GM04503 (cell line): ENCODE measurements at places on chromosomes 2 and 18.

- DNase-seq, result no peak
Measured at GRCh38 chr2:16187482-16187817, 247.1 kb downstream of the MYCN start.

DNA sequence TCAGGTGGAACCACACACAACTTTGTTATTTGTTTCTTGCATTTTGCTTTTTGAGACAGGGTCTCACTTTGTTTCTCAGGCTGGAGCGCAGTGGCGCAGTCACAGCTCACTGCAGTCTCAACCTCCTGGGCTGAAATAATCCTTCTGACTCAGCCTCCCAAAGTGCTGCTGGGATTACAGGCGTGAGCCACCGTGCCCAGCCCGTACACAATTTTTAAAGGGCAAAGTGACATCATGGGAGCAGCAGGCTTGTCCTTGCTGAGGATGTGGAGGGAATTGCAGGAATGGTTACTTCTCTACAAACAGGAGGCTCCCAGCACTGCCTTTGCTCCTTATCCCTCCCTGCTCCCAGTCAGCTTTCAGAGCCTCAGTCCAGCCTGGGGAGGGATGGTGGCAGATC, 355.9 kb upstream of the KLHL29 start:
- no peak for DNase-seq

GRCh38 chr18:34033968-34034367, 190.7 kb downstream of the NOL4 start:
- DNase-seq, result no peak

GRCh38 chr2:168136392-168136977, 110.9 kb downstream of the STK39 start:
- DNase-seq, result no peak

DNA sequence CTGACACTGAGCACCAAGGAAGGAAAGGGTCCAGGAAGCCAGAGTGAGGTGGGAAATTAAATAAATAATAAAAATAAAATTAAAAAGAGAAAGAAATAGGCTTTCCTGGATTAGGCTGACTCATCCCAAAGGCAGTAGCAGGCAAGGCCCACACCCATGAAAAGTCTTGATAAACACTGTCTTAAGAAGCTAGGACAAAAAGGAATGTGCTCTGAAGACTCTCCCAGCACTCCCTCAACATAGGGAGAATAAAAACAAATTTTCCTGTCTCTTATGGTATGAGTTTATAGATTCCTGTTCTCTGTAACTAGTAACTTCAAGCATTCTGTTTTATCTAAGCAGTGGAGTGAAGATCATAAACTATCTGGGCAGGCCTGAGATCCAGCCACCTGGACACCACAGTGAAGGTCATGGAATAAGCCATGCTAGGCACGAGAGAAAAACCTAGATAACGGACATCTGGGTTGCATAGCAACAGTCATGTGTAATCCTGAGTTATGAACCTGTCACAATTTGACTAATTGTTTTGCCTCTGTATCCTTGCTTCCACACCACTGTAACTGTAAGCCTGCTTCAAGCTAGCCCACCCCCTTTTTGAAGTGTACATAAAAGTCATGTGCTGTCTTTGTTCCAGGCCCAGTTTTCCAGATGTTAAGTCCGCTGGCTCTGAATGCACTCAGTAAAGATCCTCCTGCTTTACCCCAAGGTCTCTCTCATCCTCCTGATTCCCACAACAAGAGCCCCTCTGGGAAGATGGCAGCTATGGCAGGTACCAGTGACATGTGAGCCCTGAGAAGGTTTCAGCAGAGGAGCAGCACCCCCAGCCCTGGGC, 107.8 kb downstream of the NDUFA10 start:
- no peak for DNase-seq

- no peak for DNase-seq
Measured at GRCh38 chr2:172113617-172114016, 10.9 kb upstream of the DLX2 start.

DNA sequence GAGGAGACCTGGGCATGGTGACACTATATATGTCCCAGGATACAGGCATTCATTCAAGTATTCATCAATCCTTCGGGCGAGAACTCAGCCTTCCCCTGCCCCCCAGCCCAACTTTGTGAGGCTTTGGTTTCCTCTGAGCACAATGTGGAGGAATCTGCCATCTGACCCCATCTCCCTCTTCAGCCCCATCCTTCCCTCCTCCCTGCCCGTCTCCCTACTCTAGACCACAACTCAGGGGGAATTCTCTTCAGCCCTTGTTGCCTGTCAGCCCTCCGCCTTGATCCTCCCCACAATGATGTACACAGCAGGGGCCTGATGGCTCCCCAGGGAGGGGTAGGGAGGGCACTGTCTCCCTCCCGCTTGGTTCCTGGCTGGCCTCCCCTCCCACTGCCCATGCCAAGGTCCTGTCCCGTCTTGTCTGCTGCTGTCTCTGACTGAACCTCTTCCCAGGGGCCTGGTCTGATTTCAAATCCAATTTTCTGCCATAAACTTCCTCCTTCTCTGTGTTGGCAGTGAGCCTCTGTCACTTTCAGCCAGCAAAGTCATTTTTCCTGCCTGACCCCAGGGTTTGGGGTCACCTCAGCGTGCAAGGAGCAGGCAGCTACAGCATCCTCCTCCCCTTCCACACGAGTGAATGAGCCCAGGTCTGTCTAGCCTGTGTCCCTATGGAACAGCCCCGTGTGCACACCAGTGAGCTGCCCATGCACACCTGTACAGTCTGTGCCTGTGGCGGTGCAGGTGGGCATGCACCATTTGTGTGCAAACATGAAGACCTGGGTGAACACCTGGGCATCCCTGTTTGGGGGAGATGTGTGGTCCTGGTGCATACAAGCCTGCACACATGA, 197.3 kb downstream of the CELF4 start:
- DNase-seq, result no peak

GRCh38 chr2:28624793-28625701, 126.6 kb upstream of the PPP1CB start:
- DNase-seq, result no peak

- DNase-seq, result no peak
Measured at GRCh38 chr2:126886211-126886915, 12.3 kb upstream of the TEX51 start.

- DNase-seq, result no peak
Measured at GRCh38 chr18:59799383-59800015, 100.3 kb upstream of the PMAIP1 start.

DNA sequence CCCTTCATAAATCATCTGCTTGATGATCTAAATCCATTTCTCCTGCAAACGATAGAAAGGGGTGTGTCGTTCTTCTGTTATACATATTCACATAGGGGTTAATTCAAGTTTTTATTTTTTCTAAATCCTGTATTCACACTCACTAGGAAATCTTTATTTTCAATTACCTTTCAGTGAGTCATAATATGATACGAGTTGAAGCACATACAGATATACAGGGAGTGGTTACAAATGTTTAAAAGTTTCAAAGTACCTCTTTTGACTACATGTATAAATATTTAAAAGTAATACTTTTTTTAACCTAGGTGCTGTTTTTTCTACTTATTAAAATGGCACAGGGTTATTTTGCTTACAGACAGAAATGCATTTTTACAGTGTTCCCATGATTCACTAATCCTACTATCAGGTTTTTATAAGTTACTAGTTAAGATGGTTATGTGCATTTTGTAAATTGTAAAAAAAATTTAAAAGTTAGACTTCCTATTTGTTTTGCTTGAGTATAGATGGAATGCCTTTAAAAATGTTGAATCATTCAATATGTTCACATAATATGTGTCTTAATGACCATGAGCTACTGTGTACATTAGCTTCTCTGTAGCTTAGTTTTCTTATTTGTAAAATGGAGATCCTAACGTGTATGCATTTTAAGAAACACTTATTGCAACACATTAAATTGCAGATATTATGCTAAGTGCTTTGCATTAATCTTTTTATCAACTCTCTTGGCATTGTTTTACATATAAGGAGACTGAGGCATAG, 1378.1 kb downstream of the DSC3 start:
- DNase-seq, result no peak

- no peak for DNase-seq
Measured at GRCh38 chr2:85673716-85674375, 5.8 kb upstream of the SFTPB start.

DNA sequence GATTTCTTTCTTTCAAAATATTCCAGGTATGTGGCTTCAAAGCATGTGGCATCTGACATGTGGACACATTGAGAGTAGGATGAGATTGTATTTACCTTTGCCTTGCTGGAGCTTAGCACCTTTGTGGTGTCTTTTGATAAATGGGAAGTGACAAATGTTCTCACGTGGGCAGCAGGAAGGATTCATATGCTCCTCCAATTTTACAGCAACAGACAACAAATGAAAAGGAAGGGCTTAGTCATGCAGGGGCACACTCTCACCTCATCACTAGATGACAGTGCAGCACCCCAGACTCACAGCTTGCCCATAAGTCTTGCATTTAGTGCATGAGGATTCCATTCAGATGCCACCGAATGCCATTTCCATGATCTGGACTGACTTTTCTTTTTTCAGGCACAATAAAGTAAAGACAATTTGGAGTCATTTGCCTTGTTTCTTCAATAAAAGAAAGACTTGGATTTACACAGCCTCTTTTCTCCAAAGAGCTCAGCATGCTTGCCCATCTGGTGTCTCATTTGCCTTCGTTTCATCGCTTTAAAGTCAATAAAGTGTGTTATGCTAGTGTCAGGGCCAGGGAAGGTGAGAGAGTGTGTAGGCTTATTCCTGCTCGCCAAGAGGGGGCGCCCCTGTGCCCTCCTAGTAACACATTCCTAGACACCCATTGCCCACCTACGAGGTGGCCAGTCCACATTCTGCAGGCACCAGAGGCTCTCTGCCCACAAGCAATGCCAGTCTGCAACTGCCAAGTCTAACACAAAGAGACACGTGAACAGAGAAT, 39.6 kb upstream of the DAPL1 start:
- DNase-seq, result no peak

- DNase-seq, result no peak
Measured at GRCh38 chr2:143193121-143193520, 63.9 kb downstream of the ARHGAP15 start.
